ENCODE measurements at places on chromosomes 5 and 9.

DNA sequence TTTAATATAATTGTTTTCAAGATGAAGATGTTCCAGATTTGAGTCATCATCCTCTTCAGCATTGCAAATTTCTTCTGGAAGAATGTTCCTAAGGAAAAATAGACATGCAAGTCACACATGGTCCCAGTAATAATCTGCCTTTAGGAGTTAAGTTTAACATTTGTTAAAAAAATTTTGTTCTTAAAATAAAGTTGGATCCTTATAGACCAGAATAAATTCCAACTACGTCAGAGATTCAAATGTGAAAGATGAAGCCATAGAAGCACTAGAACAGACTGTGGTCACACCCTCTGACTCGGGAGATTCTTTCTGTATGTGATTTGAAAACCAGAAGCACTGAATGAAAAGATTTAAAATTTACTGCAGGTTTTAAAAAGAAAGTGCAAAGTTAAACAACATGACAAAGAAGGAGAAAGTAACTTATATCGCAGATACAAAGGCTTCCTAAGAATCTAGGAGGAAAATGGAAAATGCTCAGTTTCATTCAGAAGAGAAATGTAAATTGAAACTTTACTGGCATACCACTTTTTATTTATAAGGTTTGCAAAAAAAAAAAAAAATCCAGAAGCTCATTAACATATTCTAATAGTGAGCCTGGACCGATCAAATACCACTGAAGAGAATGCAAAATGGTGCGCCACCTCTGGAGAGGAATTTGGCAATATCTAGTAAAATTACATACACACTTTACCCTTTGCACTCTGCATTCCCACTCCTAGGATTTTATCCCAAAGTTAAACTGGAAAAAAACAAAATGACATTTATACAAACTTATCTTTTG, 14.3 kb upstream of the ASPN start:
- no peak for DNase-seq

DNA sequence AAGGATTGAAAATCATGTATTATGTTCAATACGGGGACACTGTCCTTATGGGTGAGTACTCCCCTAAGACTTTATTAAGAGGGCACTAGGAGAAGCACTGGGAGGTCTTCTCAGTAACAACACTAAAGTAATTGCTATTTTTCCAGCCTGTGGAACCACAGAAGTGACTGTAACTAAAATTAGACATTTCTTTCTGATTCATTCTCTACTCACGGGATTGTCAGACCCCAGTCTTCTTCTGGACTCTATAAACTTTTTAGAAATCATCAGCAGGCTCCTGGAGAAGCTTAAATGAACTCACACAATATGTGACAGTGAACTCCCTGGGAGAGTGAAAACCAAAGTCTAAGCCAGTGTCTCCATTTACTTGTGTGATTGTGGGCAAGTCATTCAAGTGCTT, 14.5 kb downstream of the TLR4 start:
- DNase-seq: no peak

- DNase-seq: no peak
These were observed 10.1 kb downstream of the LHFPL2 start for GRCh38 chr5:78638423-78638822.

- no peak for DNase-seq
These were observed 235.8 kb upstream of the VLDLR start for GRCh38 chr9:2385746-2386145.

Measured in omental fat pad (tissue), 4 donors.